Fibroblast of skin of back (primary cell): ENCODE measurements at places on chromosomes 4 and X.

DNA sequence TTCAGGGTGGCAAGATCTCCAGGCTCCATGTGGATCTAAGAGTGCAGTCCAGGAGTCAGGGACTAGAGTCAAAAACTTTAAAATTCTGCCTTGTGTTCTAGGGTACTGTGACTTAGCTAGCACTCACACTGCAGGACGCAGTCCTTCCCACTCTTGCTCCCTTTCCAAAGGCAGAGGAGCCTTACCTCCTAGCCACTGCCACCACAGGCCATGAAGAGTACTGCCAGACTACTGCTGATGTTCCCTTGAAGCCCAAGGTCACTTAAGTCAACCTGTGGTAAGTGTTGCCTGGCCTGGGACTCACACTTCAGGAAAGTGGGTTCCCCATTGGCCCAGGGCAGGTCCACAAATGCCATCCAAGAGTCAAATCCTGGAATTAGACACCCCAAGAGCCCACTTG lies 632.2 kb downstream of the PCDH19 start:
- DNase-seq = no peak

GRCh38 chr4:113446019-113446418 lies 315.5 kb downstream of the CAMK2D start:
- DNase-seq = peak; percentile 85

GRCh38 chrX:11446949-11447348 lies 153.7 kb downstream of the AMELX start:
- DNase-seq = peak; percentile 52

GRCh38 chrX:8879750-8880149 lies 78.6 kb upstream of the FAM9A start:
- DNase-seq = no peak

DNA sequence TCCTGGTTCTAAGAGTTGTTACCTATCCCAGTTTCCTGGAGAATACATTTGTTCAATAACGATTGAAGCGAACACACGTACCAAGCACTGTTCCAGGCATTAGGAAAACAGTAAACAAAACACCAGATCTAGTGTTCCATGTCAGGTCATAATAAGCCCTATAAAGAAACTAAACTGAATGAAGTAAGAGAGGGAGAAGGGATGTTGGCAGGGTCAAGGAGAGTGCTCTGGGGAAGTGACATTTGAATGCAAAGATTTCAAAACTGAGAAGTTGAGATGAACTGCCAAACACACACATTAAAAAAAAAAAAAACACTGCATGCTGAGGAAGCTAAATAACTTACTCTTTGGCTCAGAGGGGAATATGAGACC lies 14.4 kb upstream of the ENAM start:
- DNase-seq = no peak

DNA sequence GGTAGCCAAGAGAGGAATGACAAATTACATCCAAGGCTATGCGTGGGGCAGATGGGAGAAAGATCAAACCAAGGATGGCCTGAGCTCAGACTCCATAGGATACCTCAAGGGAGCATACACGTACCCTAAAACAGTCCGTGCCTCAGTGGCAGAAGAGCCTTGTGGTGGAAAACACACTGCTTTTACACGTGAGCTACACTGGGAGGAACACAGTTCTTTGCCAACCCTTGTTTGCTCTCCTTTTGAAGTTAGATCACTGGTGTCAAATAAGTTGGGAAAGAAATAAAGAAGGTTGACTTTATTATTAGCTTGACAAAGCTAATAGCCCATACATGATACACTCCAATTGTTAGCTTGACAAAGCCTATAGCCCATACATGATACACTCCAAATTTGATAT lies 141.9 kb downstream of the MGST2 start:
- DNase-seq = no peak

- no peak for DNase-seq
These were observed 73.6 kb downstream of the C4orf46 start for GRCh38 chr4:158597879-158598596.

DNA sequence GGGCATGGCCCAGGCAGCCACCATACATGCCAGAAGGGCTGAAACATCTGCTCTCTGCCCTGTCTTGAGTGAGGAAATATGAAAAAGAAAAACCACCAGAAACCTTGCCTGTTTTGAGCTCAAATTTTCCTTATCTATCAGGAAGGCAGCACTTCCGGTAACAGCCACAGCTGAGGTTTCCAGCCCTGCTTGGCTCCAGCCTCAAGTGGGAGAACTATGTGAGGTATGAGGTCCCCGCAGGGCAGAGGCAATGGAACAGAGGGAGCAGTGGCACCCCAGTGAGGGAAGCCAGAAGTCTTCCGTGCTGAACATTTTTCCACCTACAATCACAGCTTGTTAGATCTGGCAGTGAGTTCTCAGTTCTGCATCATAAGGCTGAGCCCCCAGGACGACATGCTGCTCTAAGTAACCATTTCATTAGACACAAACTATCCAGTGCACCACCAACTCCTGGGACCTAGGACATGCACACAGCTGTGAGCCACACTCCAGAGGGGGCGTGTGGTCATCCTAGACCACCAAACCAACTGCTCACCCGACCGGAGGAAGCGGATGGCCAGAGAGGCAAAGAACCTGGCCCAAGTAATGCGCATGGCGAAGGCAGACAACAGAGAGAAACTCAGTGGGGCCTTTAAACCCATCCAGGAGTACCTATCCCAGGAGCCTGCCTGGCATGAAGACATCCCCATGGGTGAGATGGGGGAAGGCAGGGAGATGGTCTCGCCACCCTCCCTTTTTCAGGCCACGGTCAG lies 22.6 kb downstream of the WDR1 start:
- DNase-seq = peak; percentile 97

GRCh38 chrX:69158166-69158980 lies 6.9 kb downstream of the PJA1 start:
- DNase-seq = peak; percentile 49

DNA sequence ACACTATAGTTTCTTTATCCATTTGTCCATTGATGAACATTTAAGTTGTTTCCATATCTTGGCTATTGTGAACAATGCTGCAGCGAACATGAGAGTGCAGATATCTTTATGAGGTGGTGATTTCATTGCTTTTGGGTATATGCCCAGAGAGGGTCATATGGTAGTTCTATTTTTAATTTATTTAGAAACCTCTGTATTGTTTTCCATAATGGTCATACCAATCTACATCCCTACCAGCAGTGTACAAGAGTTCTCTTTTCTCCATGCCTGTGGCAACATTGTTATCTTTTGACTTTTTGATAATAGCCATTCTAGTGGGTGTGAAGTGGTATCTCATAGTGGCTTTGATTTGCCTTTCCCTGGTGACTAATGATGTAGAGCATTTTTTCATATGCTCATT lies 48.8 kb downstream of the EDA start:
- DNase-seq = no peak

DNA sequence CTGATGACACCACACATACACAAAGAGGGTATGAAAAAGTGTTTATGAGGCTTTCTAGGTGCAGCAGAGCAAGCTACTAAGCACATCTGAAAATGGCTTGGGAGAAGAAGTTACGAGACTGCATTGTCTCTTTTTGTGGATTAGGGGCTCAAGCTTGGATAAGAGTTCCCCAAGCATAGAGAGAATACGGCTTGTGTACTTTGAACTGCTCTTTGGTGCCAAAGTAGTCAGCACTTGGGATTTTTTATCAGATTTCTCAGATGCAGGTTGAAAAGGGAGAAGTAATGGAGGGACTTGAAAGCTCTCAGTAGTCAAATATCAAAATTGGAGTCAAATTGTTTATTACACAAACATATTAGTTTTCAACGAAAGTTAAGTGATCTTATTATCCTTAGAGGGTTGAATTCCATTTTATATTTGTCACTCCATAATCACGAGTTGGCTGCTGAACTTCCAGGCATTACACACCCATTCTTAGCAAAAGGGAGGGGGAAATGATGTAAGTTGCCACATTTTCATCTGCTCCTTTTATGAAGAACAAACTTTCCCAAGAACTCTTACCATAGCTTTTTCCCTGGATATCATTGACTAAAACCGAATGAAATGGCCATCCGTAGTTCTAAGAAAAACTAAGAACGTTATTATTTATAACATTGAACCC lies 1904.9 kb downstream of the PCDH7 start:
- DNase-seq = no peak

DNA sequence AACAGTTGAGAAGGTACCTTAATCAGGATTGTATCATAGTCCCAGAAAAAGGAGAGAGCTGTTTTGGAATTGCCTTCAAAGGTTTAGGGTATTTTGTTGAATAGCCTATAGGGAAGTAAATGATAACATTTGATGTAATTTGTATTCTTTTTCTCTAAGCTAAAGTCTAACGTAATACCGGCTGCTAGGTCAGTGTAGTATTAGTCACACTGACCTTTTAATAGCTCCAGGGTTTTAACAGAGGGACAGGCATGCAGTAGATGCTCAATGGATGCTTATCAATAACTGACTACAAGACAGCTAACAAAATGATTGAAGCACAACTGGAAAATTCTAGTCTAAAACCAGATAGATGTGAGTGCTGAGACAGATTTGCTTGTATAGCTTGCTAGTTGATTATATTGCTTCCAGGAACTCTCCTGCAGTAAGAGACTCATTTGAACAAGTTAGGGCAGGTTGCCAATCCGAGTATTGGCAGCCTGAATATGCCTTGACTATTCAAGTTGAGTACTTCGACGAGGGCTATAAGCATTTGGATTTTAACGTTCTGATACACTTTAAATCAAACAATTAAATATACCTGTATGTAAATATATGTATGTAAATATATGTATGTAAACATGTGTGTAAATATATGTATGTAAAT lies 16.5 kb upstream of the PNPLA4 start:
- no peak for DNase-seq
